ENCODE measurements at places on chromosomes 5 and 9.

GRCh38 chr5:124698770-124699169 lies 47.7 kb downstream of the ZNF608 start:
- DNase-seq: no peak

GRCh38 chr9:33378121-33378795 lies 24.1 kb downstream of the AQP7 start:
- no peak for DNase-seq

DNA sequence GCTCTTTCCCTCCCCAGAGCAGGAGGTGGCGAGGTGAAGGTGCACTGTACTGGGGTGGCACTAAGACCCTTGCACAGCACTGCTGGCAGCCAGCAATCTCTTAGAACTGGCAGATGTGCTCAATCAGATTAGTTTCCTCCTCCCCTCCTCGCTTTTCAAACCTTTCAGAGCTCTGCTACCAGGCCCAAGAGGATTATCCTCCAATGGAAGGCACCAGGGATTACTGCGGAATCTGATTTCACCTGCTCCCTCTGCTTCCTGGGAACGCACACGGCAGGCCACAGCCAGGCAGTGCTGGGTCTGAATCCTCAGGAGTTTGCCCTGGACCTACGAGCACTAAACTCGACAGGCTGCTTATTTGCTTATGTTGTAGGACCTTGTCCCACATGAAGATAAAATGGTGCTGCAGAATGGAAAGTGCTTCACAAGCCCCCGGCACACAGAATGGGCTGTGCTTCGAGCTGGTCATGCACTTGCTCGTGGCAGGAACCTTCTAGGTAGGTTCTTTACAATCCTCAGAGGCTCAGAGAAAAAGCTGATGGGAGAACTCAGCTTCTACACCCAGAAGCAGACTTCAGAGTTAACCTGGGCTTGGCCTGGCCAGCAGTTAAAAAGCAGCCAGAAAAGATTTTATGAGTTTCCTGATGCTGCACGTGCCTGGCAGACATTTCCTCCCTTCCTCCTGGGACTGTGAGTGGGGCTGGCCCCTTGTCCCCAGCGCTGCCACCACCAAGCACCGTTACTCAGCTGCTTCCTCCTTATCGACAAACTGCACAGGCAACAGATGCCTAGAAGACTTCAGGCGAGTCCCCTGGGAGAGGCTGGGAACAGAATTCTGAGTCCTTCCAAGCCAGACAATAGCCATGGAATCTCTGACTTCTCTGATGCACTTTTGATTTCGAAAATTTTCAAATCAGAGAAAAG lies 33.1 kb downstream of the FABP6 start:
- peak; percentile 91 for DNase-seq

DNA sequence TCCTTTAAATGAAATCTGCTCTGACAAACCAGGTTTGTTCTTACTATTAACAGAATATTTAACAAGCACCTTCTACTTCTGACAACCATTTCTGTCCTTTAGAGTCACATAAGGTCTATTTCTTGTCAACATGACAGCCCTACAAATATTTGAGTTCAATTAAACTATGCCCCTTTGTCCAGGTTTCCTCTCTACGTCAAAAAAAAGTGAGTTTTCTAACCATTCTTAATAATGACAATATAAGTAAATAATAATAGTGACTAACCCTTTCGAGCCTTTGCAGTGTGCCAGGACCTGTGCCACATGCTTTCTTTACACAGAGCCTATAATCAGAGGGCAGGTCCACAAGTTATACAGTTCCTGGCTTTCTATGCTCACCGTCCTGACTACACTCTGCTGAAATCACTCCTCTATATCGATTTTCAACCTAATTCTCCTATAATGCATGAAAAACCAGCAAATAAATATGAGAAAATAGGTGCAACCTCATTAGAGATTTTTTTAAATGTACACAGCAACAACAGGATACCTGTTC lies 115.0 kb downstream of the CDK5RAP2 start:
- DNase-seq: no peak

- peak; percentile 24 for DNase-seq
Measured at GRCh38 chr5:141877356-141878185, 639 bp downstream of the PCDH1 start.

DNA sequence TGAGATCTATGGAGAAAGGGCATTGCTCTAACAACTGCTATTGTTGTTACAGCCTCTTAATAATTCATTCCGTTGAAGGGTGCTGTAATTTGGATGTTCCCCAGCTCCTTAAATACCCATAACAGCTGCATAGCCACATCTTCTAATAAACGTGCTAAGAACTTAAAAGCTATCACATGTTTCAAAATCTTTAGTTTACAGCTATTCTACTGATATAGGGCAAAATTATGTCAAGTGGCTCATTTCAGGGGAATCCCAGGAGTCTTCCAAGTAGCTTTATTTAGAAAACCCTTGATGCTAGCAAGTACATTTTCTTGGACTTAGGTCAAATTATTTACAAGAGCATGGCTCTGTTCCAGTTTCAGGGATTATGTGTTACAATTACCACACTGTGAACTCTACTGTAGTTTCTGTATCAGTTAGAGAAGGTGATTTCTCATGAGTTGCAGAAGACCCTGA lies 990.4 kb upstream of the ACO1 start:
- no peak for DNase-seq

DNA sequence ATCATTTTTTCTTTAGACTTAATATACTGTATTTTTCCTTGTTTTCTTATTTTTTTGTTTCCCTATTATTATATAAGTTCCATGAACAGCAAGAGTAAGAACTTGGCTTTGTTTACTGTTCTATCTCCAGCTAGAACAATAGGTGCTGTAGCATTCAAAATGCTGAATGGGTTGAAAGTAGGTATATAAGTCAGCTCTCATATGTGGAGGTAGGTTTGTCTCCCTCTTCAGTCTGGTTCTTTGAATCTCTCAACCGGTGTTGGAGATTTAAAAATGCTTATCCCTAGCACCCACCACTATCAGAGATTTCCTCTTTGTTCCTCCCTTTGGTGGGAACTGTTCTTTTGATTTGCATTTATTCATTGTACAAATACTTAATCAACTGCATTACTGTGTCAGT lies 87.5 kb upstream of the FSD1L start:
- no peak for DNase-seq

DNA sequence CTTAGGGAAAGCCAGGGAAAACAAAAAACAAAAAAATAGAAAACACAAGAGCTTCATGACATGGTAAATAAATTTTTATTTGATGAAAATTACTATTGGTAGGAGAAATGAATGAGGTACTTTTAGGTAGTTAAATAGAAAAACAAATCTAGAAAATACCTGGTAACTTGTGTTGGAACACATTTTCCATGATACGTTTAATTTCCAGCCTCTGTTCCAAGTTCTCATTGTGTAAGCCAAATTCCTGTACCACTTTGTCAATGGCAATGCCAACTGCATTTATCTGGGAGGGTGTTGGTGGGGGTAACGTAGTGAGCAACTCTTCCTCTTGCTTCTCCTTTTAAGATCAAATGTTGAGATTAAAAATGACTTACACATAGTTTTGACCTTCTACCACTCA lies 9.4 kb downstream of the TUT7 start:
- DNase-seq: no peak

- DNase-seq: no peak
Measured at GRCh38 chr5:32421075-32421474, 23.5 kb downstream of the ZFR start.

DNA sequence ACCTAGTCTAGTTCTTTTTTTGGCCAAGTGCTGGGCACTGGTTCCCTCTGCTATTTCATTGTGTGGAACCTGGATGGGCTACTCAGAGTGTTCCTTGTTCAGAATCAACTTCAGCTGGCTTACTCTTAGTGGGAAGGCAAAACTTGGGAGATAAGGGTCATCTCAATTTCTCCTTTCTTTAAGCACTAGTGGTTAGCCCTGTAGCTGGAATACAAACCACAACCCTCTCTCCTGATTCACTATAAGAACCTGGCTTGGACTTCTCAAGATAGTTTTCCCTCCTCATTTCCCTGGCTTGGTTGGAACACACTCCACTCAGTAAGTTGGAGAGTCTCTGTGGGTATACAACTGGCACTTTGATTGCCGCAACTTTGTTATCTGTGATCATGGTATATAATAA lies 35.1 kb downstream of the GRIA1 start:
- no peak for DNase-seq

GRCh38 chr5:131966551-131966950 lies 21.1 kb upstream of the MEIKIN start:
- no peak for DNase-seq

- DNase-seq: no peak
Measured at GRCh38 chr5:151897896-151898295, 26.8 kb downstream of the GLRA1 start.

GRCh38 chr5:173232499-173233346 lies 2.3 kb downstream of the NKX2-5 start:
- DNase-seq: no peak

GRCh38 chr9:121562301-121562700 lies 62.7 kb upstream of the GGTA1 start:
- peak; percentile 82 for DNase-seq

DNA sequence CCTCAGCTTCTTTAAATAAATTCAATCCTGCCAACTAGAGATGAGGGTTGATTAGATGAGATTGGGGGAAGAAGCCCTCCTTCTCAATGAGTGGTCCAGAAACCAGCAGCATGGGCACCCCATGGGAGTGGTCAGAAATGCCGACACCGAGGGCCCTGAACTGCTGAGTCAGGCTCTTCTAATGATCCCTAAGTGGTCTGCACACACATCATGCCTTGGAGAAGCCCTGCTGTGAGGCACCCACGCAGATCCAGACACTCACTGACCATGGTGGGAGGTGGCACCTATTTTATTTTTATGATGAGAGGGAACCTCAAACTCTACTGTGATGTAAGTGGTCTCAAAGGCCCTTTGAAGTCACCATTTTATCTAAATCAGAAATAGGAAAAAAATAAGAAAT lies 72.3 kb upstream of the BOD1 start:
- no peak for DNase-seq

DNA sequence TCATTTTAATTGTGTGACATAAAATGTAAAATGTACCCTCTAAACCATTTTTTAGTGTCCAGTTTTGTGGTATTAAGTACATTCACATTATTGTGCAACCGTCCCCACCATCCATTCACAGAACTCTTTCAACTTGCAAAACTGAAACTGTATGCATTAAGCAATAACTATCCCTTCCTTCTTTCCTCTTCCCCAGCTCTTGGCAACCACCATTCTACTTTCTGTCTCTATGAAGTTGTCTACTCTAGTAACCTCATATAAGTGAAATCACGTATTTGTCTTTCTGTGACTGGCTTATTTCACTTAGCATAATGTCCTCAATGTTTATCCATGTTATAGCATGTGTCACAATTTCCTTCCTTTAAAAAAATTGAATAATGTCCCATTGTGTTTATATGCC lies 142.4 kb downstream of the C9orf152 start:
- peak; percentile 59 for DNase-seq

DNA sequence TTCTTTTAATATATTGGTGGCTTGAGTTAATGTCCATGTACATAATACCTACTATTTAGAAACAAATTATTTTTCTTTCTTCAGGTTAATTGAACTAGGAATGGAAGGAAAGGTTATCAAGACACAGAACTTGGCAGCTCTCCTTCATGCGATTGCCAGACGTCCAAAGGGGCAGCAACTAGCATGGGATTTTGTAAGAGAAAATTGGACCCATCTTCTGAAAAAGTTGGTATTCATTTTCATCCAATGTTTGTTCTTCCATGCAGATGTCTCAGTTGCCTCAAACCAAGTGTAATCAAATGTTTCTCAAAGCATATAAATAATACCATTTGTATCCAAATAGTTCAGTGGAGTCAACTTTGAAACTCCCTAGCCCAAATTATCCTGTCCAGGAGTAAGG lies 22.6 kb upstream of the LNPEP start:
- DNase-seq: no peak
